ENCODE measurements at places on chromosomes 11 and 22. TPM values are rescaled to one million over a fixed set of nuclear protein-coding genes. Genes with fewer than 3 reads are reported as not detected.

- no peak for DNase-seq
Measured at GRCh38 chr22:29030016-29030617, 31.5 kb downstream of the C22orf31 start.

The DNHD1 gene
- total RNA-seq = 7.4 TPM

The RTCB gene
- 66.3 TPM for total RNA-seq

DNA sequence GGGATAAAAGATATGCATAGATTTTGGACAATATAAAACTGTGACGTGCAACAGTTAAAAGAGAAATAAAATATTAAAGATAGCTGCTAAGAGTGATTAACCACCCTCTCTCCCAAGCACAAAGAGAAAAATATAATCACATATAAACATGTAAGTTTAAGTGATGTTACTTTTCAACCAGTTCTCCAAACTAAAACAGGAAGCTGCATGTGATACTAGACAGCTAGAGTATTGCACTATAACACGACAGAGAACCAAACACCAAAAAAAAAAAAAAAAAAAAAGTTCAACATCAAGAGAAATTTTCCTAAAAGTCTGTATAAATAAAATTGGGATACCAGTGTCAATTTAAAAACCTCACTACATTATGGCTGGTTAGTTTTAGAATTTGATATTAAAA lies 79.1 kb downstream of the PICALM start:
- no peak for DNase-seq

- no peak for DNase-seq
Measured at GRCh38 chr11:11442791-11443190, 89.7 kb upstream of the CSNK2A3 start.

GRCh38 chr11:125496529-125496857 lies 428 bp upstream of the FEZ1 start:
- DNase-seq = no peak

The OR5A1 gene
- total RNA-seq = not detected

- DNase-seq = no peak
Measured at GRCh38 chr11:646214-646613, 9.1 kb downstream of the DRD4 start.

The OR52A1 gene
- total RNA-seq = not detected

GRCh38 chr11:92941676-92942571 lies 27.5 kb upstream of the MTNR1B start:
- no peak for DNase-seq

GRCh38 chr22:32023251-32023827 lies 19.7 kb upstream of the SLC5A1 start:
- no peak for DNase-seq

DNA sequence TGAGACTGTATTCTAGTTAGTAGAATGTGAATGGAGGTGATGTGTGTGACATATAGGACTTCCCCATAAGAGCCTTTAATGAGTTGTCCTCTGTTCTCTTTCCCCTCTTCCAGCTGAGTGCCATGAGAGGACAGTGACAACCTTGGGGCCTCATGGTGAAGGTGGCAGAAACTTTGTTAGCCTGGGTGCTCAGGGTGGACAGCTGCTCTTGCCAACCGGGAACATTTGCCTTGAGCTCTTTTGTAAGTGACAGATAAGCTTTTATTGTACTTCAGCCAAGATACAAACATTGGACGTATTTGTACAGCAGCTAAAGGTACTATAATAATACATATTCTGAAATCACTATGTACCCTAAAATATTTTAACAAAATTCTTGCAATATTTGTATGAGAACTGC lies 33.0 kb upstream of the PLET1 start:
- DNase-seq = no peak

DNA sequence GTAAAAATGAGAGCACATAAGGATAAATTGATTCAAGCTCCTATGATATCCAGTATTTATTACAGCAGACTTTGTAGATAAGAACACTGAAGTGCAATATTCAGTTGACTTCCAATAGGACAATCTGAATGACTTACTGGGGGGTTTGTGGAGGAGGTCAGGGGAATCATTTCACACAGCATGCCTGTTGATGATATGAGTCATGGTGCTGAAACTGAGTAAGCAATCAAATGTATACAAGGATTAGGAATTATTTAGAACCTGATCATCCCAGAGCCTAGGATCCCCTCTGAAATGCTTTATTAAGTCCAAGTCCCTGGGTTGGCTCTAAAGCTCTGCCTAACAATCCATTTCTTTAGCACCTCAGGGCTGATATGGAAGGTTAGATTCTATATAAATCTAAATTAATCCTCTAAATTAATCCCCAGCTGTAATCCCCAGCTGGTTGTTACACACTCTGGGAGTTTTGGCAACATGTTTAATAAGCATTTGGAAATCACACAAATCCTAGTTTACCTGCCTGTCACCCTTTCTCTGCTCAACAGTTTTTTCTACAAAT lies 326.4 kb downstream of the GUCY1A2 start:
- no peak for DNase-seq

GRCh38 chr22:25839755-25840154 lies 97.8 kb downstream of the MYO18B start:
- DNase-seq = no peak

DNA sequence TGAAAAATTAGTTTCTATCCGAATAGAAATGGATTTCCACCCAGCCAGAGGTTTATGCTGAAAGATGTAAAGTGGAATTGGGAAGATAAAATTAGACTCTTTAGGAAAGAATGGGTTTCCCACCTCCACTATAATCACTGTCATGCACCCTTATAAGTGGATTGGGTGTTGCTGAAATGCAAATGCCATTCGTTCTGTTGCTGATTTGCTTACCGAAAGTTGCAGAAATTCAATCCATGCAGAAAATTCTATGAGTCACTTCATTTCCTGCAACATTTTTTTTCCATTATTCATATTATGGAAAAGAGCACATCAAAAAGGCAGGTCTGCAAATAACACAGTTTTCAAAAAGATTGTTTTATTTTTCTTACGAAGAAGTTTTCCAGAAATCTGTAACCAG lies 65.6 kb downstream of the LDLRAD3 start:
- no peak for DNase-seq

DNA sequence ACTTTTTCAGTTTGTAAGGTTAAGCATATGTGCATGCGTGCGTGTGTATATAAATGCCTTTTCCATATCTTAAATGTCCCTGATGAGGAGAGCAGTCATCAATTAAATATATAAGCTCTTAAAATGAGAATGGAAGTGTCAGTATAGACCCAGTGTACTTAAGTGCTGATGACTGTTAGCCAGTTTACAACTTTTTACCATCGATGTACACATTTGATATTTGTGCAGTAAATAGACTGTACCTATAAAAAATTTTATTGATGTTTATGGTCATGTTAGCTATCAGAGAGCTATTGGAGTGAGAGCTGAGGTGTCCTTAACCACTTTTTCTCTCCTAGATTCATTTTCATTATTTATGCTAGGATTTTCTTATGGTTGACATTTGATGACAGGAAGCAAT lies 45.4 kb downstream of the TRAF6 start:
- DNase-seq = no peak

The C11orf52 gene
- 0.67 TPM for total RNA-seq

DNA sequence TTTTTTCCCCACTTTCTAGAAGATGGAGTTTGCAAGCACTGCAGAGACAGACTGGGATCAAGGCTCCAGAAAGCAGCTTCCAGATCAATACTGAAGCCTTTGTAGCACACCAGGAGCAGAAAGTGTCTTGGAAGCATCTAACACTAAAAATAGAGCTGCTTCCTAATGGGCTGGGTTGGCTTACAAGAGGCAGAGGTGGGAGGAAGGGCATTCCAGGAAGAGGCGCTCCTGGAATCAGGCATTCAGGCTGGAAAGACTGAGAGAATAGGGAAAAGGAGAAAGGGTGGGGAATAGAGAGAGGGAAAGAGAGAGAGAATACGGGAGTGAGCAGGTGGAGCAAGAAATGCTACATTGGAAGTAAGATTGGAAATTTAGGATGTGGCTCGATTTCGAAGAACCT lies 395.9 kb downstream of the OPCML start:
- no peak for DNase-seq

- no peak for DNase-seq
Measured at GRCh38 chr11:122156940-122157382, 40.9 kb upstream of the BLID start.

DNA sequence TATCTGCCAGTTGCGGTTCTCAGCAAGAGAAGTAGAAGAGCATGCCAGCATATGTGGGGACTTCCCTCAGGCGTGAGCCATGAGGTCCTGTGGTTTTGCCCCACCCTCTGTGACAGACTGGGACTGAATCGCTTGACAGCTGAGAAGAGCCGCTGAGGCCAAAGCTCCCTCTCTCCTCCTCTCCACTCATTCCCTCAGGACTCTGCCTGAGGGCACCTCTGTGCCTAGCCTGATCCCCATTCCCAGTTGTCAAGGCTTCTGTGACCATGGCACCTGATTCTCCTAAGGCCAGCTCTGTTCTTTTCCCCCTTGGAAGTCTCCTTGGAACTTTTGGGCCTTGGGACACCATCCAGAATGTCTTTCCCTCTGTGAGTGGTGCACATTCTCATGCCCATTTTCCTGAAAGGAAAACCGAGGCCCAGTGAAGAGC lies 27.0 kb downstream of the ART5 start:
- DNase-seq = peak; percentile 46

DNA sequence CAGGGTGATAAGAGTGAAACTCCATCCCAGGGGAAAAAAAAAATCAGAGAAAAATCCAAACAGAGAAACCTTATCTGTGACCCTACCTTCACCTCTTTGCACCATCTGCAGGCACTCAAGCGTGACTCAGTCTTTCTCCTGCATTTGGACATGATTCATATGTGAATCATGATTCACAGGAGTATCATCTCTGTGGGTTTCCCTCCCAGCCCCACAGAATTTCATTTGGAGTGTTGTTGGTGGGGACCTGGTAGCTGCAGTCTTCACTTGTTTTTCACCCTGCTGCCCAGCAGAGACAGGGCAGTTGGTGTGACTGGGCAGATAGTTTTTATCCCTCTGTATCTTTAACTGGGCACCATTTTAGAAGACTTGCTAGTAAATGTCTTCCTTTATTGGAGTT lies 75.7 kb downstream of the DEPDC5 start:
- DNase-seq = no peak

The CRYAB gene
- total RNA-seq = 770 TPM

DNA sequence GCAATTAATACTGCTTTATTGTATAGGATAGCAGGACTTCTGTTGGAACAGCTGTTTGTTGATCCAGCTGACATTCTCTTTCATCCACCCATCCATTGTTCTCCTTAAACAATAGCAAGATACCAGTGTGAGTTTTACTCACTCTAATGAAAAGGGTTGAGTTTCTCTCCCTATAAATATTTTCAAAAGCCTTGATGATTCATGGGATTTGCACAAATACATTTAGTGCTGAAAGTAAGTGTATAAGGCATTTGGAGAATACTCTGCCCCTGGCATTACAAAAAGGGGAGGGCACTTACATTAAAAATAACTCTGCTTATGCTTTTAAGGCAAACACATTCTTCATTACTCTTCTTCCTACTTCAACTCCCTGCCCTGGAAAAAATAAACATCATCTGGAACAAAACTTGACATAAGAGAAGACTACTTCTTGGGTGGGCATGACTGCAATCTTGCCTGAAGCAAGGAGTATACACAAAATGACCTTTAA lies 634.9 kb downstream of the METTL15 start:
- DNase-seq = no peak

DNA sequence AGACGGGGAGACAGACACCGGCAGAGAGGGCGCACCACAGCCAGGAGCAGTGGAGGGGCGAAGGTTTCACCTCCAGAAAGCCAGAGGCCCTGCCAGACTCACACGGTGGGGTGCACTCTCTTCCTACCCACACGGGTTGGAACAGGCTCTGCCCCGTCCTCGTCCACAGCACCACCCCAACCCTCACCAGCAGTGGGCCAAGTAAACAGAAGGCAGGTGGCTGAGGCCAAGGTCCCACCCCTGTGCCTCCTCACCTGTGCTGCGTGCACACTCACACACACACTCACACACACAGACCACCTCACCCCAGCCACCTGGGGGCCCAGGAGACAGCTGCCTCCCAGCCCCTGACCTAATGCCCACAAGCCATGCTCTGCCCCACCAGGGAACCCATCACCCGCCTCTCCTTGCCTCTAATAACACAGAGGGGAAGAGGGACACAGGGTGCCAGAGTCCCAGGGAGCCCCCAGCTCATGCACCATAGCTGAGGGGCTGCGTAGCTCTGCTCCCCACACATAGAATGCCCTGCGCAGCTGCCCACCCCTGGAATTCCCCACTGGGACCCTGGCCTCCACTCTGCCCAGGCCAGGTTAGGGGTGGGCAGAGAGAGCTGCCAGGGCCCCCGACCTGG lies 3.1 kb downstream of the CYB5R3 start:
- DNase-seq = peak; percentile 83

GRCh38 chr22:49621601-49622210 lies 206.0 kb downstream of the BRD1 start:
- peak; percentile 89 for DNase-seq

The NARS2 gene
- total RNA-seq = 13.6 TPM

- no peak for DNase-seq
Measured at GRCh38 chr11:14372011-14372410, 13.0 kb upstream of the RRAS2 start.

The HEPHL1 gene
- not detected for total RNA-seq

DNA sequence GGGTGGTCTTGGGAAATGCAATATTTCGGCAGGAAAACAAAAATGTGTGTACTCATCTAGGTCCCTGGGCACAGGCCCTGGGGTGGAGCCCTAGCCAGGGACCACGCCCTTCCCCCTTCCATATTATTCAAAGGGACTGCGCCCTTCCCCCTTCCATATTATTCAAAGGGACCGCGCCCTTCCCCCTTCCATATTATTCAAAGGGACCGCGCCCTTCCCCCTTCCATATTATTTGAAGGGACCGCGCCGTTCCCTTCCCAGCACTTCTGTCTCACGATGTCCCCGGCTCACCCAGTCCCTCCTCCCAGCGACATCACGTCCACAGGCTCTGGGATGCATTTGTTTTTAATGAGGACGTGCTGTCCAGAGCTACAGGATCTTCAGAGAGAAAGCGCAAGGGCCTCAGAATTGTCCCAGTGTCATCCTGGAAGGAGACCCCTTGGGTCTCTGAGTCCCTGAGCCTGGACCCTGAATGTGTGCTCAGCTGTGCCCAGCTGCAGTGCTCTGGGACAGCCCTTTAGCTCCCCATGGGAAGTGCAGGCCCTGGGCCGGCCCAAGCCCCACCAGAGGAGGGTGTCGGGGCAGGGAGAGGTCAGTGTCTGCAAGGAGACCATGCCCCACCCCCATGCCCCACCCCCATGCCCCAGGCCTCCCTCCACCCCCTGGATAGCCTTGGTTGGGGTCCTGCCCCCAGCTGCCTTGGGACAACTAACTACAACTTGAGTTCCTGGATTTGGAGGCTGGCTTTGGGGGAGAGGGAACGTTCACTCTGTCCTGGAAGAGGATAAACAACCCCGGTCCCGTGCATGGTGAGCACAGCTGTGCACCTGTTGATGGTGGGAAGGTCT lies 810.0 kb downstream of the BRD1 start:
- peak; percentile 50 for DNase-seq

DNA sequence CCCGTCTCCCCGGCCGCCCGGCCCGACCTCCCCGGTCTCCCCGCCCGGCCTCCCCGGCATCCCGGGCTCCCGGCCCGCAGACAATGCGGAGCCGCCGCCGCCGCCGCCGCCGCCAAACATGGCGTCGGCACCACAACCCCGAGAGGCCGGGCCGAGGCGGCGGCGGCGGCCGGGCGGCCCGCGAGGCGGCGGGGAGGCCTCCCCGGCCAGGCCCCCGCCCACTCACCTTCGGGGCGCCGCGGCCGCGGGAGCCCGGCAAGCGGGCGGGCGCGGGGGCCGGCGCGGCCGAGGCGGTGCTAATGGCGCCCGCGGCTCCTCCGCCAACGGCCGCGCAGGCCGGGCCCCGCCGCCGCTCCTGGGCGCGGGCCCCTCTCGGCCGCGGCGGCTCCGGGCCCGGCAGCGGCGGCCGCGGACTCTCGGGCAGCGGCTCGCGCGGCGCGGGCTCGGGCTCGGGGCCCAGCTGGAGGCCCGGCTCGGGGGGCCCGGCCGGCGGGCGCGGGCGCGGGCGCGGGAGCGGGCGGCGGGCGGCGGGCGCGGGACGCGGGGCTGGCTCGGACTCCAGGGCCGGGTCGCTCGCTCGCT lies 311 bp downstream of the BRD1 start:
- no peak for DNase-seq

All from chondrocyte (in vitro differentiated cells).